ENCODE measurements at places on chromosomes 2 and 18. TPM values are rescaled to one million over a fixed set of nuclear protein-coding genes. Genes with fewer than 3 reads are reported as not detected.

DNA sequence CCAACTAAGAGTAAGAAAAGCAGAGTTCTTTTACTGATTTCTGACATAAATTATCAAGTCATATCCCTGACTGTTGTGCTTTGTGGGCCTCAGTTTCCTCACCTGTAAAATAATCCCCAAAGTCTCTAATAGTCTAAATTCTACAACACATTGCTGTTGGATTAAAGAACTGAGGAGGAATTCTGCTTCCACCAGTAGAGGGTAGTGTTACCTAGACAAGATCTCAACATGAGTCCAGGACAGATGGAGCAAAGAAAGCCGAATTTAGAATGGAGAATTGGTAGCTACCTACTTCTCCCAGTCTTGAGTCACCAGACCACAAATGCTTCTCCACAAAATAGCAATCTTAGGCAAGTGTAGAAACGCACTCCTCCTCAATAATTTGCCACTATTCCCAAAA is 462.5 kb upstream of the FSHR start:
- DNase-seq, result no peak

DNA sequence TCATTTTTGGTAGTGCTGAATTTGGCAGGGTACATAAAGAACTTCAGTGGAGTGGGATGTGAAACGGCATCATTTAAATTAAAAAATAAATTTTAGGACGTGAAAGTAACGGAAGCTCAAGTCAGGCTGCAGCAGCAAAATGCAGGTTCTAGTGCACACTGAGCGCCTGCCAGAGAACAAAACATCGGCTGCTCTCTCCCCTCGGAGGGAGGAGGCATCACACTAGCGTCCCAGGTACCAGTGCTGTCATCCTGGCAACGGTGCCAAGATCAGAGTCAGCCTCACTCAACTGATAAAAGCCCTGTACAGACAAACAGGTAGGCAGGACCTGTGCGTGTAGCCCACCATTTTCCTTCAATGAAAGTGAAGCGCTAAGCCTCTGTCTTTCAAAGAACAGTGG is 261.5 kb downstream of the PTGR3 start:
- DNase-seq, result no peak

DNA sequence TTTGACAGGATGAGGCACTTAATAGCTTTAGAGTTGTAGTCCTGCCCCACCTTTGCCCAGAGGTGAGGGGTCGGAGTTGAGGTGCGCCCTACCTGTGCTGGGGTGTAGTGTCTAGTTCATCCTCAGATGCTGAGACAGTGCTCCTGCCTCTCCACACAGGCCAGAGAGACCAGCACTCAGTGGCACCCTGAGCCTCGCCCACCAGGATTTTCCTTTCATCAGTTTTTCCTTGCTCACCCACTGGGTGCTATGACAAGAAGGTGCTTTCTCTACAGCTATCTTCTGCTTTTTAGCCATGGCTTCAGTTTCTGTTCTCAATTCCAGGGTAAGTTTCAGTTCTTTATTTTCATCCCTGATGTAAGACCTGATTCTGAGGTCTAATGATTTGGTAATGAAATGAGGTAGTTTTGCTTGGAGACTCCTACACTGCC is 16.8 kb upstream of the TMEM131 start:
- no peak for DNase-seq

- no peak for DNase-seq
These were observed 111.1 kb upstream of the RIOK3 start for GRCh38 chr18:23341983-23342382.

Gene UPP2
- total RNA-seq, result not detected

Gene PARD3B
- total RNA-seq, result 15.3 TPM
